ENCODE measurements at places on chromosomes 4 and X.

GRCh38 chr4:81652069-81652478, 180.4 kb upstream of the RASGEF1B start:
- DNase-seq: no peak

GRCh38 chr4:152309418-152309817, 226.5 kb downstream of the FBXW7 start:
- no peak for DNase-seq

DNA sequence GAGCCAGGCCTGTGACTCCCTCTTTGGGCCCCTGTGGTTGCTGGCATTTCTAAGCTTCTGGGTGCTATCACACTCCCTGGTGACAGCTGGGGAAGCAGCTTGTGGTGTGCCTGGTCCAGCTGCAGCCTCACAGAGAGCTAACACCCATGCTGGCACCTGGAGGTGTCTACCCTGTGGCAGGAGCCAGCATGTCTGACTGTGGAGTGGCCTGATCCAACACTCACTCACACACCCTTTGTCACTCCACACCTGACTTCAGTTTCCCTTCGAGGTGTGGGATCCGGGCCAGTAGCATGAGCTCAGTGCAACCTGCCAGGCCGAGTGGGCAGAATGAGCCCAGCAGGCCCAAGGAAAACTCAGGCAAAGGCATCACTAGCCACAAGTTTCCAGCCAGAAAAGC, 67.5 kb downstream of the TECRL start:
- DNase-seq: no peak

DNA sequence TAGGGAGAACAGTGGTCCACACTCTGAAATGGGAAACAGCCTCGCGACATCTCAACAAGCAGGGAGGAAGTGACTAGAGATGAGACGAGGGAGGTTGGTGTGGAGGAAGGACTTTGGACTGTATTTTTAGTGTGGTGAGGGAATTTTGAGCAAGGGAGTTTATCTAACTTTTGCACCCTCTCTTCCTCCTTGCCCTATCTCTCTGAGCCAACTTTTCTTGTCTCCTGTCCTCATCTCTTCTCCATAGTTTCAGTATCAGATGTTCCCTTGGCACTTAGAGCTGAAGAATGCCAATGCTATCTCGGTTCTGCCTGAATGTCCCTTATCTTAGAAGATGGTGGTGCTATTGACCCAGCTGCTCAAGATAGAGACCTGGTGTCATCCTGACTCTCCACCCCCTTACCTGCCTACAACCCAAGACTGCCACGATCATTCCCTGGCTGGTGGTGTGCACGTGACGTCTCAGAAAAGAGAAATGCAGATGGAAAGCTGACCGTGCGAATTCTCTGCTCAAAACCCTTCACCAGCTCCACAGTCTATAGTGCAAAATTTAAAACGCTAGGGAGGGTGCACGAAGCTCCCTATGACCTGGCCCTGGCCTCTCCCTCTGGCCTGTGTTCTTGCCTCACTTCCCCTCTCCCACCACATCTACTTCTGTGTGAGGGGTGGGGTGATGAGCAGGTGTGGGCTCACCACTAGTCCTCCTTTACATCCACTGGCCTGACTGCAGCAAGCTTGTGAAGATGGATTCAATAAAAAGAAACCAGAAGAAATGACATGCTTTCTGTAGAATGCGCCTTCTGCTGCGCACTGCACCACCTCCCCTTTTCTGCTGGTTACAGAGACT, 20.9 kb downstream of the MPP1 start:
- DNase-seq: no peak

GRCh38 chr4:188986271-188986689, 847.0 kb downstream of the TRIML1 start:
- no peak for DNase-seq
